ENCODE measurements at places on chromosomes 1 and 21.

- DNase-seq: no peak
Measured at GRCh38 chr1:207463571-207463970, 9.4 kb downstream of the CR2 start.

DNA sequence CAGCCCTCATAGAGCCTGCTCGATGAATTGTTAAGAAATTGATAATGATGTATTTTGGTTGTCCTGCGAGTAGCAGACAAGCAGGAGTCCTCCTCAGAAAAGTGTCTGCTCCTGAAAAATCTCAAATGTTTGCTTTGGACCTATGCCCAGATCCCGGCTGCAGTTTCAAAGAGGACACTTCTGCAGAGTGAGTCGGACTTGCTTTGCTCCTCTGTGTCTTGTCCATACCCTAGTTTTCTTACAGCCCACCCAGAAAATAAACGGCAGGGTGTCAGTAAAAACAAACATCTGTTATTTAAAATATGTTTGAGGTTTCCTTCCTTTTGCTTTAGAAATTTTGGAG is 2.8 kb downstream of the S100A10 start:
- no peak for DNase-seq

- DNase-seq: no peak
Measured at GRCh38 chr1:214012418-214012817, 24.6 kb downstream of the PROX1 start.

- DNase-seq: no peak
Measured at GRCh38 chr1:208222376-208223126, 21.6 kb downstream of the PLXNA2 start.

DNA sequence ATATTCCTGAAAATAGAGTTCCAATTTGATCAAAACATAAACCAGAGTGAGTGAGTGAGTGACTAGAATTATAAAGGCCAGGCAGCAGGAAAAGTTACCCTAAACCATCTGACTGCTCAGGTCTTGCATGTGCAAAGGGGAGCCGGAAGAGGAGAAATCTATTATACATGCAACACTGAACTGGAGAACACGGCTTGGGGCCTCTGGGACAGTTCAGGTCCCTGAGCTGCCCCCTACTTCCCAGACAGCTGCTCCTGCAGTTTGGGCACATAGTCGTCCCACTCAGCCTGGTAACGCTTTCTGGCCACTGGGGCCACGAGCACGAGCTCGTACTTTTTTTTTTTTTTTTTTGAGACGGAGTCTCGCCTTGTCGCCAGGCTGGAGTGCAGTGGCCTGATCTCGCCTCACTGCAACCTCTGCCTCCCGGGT is 40.1 kb downstream of the PTPRC start:
- no peak for DNase-seq

GRCh38 chr21:29639366-29640079 is 300.3 kb downstream of the GRIK1 start:
- DNase-seq: no peak

DNA sequence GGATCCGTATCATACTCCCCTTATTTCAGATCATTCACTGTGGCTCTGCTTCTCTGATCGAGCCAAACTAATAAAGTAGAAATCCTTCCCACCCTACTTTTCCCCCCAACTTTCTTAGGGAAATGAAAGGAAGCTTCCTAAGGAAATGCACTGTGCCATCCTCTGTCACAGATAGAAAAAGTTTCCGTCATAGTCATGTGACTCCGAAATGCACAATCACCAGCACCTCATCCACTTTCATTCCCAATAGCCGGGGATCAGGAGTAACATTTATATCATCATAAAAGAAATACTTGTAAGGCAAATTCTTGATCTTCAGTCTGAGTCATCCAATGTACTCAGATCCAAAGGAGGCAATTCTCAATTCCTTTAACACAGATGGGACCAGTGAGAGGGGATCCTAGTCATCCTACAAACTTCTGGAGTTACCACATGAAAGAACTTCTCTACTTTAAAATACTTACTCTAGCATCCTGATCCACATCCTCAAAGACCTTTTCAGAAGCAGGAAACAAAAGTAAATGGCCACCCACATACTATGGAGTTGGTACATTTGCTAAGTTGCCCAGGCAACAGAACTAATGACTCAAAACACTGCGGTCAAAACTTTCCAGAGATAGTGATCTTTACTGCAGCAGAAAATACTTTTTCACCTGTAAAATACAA is 97.8 kb upstream of the ZC3H11B start:
- DNase-seq: peak; percentile 16

DNA sequence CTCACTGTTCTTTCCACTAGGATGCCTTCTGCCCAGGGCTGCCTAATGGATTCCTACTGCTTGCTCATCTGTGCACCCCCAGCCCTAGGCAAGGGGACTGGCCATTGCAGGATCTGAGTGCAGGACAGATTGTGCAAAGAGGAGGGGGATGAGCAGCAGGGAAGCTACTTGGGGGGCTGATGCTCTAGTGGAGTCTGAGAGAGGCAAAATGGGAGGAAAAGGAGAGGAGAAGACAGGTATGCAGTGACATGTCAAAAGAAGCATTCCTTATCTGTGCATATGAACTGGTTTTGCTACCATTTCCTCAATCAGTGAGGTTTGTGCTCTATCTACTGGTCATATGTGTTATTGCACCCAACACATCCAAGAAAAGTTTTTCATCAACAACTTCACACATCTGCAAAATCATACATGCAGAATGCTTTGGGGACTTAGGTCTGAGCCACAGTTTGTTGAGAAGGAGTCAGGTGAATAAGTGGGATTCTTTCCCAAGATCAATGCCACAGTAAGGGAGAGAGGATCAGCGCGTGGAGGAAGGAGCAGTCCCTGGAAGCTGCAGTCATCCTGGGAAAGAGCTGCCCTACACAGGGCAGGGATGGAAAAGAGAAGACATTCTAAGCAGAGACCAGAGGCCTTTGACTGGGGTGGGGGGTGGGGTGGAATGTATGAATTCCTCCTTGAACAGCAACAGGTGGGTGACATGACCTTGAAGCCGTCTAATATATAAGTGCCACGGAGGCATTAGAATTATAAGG is 14.4 kb downstream of the SLC5A9 start:
- no peak for DNase-seq

DNA sequence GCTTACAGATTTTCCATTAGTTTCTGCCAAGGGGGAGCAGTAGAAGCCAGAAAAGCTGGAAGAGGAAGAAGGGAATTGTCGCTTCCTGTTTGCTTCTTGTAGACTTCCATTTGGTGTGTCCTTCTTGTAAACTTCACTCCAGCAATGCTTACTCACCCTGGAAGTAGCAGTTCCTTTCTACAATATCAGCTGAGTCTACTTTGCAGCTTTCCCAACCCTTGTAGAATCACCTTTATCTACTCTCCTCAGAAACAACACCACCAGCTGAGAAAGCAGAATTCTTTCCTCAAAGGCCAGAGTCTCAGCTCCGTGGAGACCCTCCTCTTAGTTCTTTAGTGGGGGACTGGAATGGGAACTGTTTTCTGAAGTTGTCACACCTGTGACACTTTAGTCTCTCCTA is 1136.7 kb upstream of the TMPRSS15 start:
- no peak for DNase-seq

DNA sequence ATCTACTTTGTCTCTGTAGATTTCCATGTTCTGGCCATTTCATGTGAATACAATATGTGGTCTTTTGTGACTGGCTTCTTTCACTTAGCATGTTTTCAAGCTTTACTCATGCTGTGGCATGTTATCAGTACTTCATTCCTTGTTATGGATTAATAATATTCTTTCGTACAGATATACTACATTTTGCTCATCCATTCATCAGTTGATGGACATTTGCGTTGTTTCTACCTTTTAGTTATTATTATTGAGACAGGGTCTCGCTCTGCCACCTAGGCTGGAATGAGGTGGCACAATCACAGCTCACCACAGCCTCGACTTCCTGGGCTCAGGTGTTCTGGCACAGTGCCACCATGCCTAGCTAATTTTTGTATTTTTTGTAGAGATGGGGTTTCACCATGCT is 21.4 kb downstream of the SFPQ start:
- DNase-seq: no peak

GRCh38 chr1:53804791-53805505 is 33.1 kb downstream of the NDC1 start:
- no peak for DNase-seq

- DNase-seq: no peak
Measured at GRCh38 chr1:30106125-30106524, 617.3 kb downstream of the MATN1 start.

DNA sequence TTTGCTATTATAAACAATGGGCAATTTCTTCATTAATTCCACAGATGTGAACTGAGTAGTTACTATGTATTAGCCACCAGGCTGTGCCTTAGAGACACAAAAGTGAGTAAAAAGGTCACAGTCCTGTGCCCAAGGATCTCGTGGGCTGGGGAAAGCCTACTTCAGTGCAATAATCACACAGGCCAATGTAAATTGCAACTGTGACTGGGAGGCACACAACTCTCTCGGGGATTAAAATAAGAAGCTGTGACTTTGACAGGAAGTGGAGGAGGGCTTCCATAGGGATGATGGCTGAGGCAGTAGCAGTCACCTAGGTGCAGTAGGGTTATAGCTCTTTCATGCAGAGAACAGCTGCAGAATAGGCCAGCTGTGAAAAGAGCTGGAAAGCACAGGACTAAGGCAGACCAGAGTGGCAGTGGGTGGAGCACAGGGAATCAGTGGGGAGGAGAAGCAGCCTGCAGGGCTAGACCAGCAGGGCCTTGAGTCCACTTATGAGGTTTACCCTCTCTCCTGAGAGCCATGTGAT is 121.9 kb downstream of the MAB21L3 start:
- no peak for DNase-seq

- no peak for DNase-seq
Measured at GRCh38 chr1:237411621-237412020, 369.6 kb downstream of the RYR2 start.

DNA sequence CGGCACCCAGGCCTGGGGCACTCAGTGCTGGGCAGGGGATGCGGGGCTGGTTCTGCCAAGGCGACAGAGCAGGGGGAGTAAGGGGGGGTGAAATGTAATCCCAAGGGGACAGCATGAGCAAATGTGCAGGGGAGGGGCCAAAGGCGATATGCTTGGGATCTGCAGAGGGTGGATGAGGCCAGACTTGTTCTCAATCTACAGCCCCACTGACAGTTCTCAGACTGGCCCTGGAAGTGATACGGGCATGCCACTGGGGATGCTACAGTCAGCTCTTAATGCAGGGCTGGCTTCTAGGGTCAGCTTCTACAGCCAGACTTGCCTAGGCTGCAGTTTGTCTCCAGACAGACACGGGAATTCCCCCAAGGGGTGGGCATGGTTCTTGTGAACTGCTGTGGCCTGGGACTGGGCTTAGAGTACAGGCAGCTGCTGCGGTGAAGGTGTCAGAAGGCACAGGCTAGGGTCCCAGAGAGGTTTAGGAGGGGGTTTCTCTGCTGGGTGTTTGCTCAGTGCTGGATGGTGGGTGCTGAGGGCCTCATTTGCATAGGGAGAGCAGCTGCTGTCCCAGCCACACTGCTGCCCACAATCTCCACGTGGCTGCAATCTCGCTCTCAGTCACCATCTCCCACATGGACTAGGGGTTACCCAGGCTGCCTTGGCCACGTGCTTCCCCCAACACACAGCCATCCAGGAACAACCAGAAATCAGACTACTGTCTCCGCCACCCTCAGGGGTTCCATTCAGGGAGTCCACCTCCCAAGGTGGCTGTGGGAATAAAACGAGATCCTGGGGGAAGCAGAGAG is 190.1 kb downstream of the HIVEP3 start:
- DNase-seq: no peak

GRCh38 chr1:96730574-96731298 is 9.2 kb downstream of the PTBP2 start:
- DNase-seq: no peak

DNA sequence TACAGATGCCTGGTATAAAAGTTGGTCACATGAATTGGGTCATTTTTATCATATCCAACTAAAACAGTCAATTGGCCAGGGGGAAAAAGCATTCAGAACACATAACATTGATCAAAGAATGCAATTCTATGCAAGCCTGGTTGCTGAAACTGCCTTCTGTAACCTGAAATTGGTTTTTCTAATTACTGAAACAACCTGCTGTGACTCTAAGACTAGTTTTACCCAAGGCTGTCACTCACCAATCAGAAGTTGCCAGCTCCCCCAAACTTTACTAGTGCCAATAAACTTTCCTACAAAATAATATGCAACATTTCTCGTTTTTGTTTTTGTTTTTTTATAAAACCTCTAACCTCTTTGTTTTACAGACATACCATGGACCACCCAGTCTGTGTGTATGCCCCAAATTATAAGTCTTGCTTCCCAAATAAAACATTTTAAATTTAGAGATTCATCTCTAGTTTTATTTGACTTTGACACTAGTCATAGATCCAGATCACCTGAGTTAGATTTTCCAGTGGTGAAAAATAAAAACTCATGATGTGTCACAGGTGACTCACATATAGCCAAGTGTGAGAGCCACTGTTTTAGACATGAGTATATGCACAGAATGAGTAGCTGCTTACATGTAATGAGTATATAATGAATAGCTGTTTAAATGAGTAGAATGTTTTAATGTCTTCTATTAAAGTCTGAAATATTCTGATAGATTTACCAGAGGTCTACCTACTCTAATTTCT is 64.2 kb upstream of the CR2 start:
- DNase-seq: no peak

DNA sequence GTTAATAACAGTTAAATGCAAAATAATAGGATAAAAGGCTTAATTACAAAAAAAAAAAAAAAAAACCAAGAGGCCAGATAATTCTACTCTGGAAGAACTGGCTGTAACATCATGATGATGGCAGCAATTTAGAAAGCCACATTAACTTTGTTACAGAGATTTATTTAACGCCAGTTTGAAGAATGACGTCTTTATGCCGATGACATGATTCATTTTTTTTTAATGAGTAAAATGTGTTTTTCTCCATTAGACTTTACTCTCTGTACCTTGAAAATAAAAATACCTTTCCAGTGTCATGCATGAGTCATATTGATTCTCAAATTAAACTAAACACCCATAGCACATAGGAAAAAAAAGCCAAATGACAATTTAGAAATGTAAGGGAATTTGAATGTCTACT is 226.1 kb downstream of the RGS7 start:
- DNase-seq: no peak

GRCh38 chr1:227924833-227925574 is 22.7 kb downstream of the WNT9A start:
- no peak for DNase-seq

GRCh38 chr1:10663678-10664035 is 132.8 kb downstream of the CASZ1 start:
- DNase-seq: no peak

DNA sequence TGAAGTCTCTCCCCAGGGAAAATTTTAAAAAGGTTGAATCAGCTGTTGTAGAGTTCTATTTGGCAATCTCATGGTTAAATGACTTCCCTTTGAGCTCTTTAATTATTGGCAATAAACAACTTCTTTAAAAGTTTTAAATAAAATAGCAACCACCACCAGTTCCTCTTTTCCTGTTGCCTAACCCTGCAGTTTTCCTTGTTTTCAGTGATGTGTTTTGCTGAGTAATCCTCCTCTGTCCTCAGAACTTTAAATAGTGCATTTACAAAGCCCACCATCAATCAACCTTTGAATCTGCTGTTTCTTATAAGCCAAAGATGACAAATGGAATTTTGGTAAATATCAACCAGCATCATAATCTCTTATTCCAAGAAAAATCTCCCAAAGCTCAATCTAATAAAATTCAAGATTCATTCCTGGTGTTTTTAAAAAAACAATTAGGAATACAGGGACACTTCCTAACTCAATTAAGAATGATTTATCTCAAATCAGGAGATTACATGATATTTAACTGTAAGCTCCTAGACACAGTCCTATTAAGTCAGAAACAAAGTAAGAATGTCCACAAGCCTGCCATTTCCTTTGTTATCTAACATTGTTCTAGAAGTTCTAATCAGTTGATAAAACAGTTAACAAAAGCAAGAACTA is 14.8 kb downstream of the AVPR1B start:
- DNase-seq: no peak

Measured in AG04449 (cell line).